Activated CD4-positive, alpha-beta T cell treated with anti-CD3 and anti-CD28 coated beads, Interleukin-2, Interleukin-6, amounts not matched to agents 100 ng/mL and 50 ng/mL, durations not matched to agents 16 hours and 8 hours (primary cell): ENCODE measurements at places on chromosomes 4 and X.
A peak's percentile ranks its signal among the peaks of the same experiment; 100 is the strongest.

- DNase-seq: peak; percentile 24
These were observed 36.7 kb upstream of the STS start for GRCh38 chrX:7110821-7111276.

DNA sequence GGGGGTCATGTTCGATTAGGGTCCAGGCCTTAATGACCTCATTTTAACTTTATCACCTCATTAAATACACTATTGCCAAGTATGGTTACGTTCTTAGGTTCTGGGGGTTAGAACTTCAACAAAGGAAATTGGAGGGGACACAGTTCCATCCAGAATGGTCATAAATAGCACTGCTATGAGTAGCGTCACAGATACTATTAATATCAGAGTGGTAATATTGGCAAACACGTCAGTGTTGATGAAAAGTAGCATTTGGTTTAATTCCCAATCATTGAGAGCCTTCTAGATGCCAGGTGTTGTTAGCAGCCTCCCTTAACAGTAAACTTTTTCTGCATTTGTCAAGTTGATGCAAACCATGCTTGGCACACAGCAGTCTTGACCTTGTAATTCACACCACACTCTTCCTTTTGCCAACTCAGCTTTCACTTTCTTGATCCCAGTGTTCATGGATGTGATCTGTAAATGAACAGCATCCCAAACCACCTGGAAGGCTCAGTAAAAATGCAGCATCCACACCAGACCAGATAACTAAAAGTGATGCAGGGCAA is 912.5 kb upstream of the TENM3 start:
- no peak for DNase-seq

DNA sequence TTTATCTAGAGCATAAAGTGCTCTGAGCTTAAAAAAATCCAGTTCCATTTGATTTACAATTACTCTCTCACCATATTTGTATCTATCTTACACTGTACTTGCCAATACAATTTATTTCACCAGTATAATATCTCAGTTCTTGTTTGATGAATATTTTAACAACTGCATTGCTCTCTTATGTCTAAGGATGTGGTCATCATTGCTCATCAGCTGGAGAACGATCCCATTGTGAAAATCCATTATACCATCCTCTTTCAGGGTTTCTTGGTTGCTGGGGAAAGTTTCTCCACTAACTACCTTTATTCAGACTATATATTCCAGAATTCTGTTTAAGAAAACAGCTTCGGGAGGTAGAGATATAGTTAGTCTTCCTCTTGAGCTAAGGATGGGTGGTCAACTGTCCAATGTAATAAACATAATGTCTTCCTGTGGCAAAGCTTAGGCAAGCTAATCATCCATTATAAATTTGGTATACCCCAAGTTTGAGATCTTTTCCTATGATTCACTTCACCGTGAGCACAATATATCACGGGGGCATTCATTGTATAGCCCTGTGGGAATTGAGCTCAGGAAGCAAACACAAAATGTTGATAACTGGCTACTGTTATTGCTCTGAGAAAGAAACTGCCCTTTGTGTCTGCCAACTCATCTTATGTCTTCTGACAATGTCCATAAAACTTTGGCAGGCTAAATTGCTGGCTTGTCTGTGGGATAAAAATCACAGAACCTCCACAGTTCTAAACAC is 2361.9 kb downstream of the ARAP2 start:
- DNase-seq: no peak

DNA sequence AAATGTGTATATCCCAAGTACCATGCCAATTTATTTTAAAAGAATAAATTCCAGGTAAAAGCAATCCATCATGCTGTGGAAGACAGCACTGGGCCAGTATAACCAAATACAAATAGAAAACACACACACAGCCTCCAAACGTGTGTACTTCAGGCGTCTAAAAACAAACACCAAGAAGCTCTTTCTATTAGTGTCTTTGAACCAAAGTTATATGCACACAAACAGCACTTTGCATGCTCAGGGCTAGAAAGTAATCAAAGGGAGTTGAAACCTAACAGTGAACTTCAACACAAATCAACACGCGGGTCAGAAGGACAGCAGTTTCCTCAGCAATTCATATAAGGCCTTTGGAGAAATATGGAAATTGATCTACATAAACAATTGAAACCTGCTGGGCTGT is 15.4 kb downstream of the GASK1B start:
- no peak for DNase-seq

GRCh38 chr4:128470492-128471053 is 183.0 kb upstream of the PGRMC2 start:
- DNase-seq: no peak

DNA sequence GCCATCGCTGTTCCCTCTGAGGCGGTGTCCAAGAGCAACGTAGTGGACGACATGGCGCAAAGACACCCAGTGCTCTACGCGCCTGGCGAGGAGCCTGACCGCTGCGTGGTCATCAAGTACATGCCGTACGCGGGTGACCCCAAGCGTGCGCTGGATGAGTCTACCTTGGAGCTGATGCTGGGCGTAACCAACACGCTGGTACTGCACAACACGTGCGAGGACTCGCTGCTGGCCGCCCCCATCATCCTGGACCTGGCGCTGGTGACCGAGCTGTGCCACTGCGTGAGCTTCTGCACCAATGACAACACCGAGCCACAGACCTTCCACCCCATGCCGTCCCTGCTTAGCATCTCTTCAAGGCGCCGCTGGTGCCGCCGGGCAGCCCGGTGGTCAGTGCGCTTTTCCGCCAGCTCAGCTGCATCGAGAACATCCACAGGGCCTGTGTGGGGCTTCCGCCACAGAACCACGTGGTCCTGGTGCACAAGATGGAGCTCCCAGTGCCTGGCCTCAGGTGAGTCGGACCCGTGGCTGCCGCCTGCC is 129.0 kb downstream of the ANAPC4 start:
- no peak for DNase-seq

DNA sequence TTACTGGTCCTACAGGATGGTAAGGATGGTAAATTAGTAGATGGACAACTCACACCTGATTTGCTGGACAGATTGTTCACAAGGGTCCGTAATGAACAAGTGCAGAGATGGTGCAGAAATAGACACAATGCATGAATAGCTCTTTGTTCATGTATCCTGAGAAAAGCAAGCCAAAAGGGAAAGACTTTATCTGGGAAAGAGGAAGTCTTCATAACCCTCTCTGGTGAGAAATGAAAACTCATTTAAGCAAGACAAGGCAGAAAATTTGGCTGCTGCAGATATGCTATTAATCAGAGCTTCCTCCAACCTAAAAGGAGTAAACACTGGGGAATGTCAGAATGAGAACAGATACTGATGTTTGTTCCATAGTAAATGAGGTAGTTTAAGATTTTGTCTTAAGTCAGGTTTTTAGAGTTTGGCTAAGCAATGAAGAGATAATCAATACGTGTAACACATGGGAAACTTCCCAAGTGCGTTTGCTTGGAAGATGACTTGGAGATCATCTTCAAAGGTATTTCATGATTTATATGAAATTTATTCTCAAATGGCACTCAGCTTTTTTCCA is 152.4 kb upstream of the BMPR1B start:
- no peak for DNase-seq

DNA sequence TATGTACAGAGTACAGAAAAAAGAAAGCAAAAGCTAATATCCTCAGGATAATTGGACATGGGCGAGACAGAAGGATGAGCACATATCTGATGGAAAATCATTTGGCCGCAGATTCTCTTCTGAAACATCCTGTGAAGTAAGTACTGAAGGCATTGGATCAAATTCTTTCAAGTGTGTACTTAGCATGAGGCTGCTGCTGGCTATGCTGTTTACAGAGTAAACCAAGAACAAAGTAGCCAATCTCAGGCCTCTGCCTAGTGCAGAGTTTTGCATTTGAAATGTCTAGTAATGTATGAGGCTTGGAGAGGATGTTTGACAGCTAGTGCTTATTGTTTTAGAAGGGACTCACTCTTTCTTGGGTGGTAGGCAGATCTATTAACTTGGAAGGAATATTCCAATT is 128.5 kb downstream of the MAGEC2 start:
- no peak for DNase-seq

GRCh38 chr4:1035510-1035909 is 24.1 kb downstream of the FGFRL1 start:
- no peak for DNase-seq

DNA sequence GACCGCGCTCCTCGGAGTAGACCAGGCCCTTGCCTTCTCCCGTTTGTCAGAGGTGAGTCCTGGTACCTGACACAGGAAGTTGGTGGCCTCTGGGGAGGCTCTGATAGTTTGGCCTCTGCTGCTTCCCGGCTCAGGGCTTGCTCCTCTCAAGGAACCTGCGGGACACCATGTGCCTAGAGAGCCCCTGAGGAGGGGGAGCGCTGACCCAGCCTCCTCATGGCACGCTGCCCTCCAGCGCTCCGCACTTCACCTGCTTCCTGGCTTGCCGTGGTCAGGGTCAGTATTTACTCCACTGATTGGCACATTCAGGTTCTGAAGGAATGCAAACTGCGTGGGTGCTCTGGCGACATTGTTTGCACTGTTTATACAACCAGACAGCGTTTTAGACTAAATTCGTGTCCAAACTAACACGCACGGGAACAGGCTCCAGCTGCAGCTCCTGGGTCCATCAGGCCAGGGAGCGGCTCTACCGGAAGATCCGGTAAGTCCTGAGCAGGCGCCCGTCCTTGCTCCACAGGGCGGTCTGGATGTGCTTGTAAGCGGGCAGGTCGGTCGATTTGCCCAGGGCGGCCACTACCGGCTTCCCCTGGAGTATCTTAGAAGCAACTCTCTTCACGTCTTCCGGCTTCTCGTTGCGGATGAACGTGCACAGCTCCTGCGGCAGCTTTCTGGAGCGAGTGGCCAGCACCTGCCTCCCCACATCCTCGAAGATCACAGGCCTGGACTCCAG is 121.6 kb upstream of the GRID2 start:
- DNase-seq: no peak

- no peak for DNase-seq
These were observed 268.7 kb downstream of the SLC39A8 start for GRCh38 chr4:102076622-102077021.

- no peak for DNase-seq
These were observed 51.5 kb downstream of the WNK3 start for GRCh38 chrX:54306379-54306778.

GRCh38 chrX:40015693-40016092 is 82.1 kb downstream of the BCOR start:
- DNase-seq: no peak

DNA sequence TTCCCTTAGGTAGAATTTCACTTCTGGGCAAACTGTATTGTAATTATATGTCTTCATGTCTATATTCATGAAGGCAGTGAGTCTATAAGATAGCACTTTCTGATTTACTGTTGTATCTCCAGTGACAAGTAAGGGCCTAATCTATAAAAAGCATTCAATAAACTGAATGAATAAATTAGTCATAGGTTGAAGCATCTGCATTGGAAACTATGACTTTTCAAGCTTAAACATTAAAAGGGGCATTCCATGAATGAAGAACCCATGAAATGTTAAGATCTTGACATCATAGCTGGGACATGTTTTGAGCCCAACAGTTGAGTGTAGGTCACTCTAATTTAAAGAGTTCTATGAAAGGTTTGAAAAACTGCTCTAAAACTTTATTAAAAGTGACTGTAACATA is 159.3 kb upstream of the LCORL start:
- no peak for DNase-seq

DNA sequence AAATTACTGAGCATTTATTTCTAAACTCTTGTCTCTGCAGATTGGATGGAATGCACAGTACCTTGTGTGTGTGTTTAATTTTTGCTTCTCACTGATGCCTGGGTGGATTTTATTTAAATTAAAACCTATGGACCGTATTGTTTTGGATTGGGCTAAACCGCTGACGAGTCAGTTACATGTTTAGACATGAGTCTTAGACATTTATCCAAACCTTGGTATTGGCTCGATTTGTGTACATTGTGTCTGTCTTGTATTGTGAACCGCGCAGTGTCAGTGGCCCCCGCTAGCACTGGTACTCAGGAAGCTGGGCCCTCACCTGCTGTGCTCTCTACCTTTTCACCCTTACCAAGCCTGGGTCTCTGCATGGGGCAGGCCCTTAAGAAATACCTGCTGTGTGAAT is 40.8 kb upstream of the TADA2B start:
- no peak for DNase-seq

GRCh38 chrX:82742351-82742750 is 765.7 kb upstream of the POU3F4 start:
- DNase-seq: no peak
